NCI-H1417 treated with DMSO at 0.1 percent for 48 hours (cell line): ENCODE measurements at places on chromosomes 1 and 21.

- no peak for DNase-seq
Measured at GRCh38 chr1:188365874-188366273, 1537.1 kb downstream of the PLA2G4A start.

GRCh38 chr1:226990133-226990716 is 50.1 kb downstream of the COQ8A start:
- no peak for DNase-seq

- DNase-seq = no peak
Measured at GRCh38 chr21:19608101-19608621, 1204.6 kb upstream of the TMPRSS15 start.

- no peak for DNase-seq
Measured at GRCh38 chr1:11151114-11151513, 38.0 kb upstream of the ANGPTL7 start.

- no peak for DNase-seq
Measured at GRCh38 chr1:94411237-94411636, 7.0 kb upstream of the ABCD3 start.

DNA sequence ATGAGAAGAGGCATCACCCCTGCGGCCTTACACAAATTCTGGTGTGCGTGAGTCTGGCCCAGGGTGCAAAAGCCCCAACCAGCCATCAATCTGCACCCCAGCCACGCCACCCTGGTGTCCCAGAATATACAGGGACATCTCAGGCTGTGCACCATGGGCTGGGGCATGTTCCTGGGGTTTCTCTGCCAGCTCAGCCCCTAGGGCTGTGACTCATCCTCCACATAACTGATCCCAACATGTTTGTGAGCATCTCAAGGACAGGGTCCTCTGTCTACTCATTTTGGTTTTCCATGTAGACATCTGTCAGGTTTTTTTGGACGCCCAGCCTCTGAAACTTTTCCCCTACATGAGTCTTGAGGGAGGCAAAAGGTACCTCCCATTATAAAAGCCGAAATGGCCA is 511 bp downstream of the ZNF683 start:
- DNase-seq = no peak

- DNase-seq = no peak
Measured at GRCh38 chr21:30634906-30635305, at the start of gene KRTAP20-2. Gene KRTAP20-2, plus strand, starts transcription at chr21:30635206. Its CDS starts 58 bp downstream, at chr21:30635264.

DNA sequence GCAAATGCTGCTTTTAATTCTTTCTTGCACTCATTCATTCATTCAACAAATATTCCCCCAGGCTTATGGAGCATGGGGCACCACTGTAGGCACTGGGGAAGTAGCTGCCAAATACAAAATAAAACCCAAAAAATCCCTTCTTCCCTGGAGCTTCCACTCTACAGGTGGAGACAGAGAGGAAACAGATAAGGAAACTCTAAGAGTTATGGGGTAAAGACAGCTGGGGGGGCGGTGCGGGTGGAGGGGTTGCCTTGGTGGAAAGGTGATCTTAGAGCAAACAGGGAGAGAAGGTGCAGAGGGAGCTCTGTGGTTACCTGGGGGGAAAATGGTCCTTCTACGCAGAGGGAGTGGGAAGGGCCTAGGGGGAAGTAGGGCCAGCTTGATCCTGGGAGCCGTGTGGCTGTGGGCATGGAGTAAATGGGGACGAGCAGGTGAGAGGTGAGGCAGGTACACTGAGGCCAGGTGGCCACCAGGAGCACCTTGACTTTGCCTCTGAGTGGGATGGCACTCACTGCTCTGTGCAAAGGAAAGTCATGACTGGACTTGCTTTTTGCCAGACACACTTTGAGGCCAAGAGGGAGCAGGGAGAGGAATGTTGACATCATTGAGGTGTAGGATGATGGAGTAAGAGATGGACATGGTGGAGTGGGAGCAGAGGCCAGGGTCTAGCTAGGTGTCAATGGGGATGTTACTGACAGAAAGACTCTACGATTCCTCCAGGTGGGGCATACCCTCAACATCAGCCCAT is 152.0 kb downstream of the ETS2 start:
- no peak for DNase-seq

DNA sequence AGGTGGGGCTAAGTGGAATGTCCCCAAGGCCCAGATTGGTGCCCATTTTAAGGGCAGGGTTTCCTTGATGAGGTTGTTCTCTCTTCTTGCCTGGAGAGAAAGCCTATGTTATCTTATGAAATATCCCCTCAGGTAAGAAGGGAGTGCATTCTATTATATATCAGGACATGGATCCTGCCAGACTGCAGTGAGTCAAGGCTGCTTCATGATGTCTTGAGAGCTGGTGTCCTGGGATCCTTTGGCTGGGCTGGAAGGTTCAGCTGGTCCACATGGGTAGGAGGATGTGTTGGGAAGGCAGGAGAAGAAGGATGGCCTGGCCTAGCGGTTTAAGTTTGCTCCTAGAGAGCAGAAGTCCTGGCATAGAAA is 207.6 kb downstream of the ROR1 start:
- no peak for DNase-seq

- no peak for DNase-seq
Measured at GRCh38 chr1:201053155-201053860, 29.8 kb upstream of the KIF21B start.

- DNase-seq = no peak
Measured at GRCh38 chr1:53763461-53763860, 24.5 kb upstream of the GLIS1 start.

- DNase-seq = no peak
Measured at GRCh38 chr1:40768146-40768990, 15.2 kb upstream of the KCNQ4 start.

GRCh38 chr1:65069011-65069565 is 78.9 kb upstream of the AK4 start:
- DNase-seq = no peak
